ENCODE measurements at places on chromosomes 2 and 18. TPM values are rescaled to one million over a fixed set of nuclear protein-coding genes. Genes with fewer than 3 reads are reported as not detected.

LONRF2 gene
- total RNA-seq, result 0.19 TPM

CLEC4F gene
- 0.18 TPM for total RNA-seq

SLC4A3 gene
- 2.0 TPM for total RNA-seq

MRPL19 gene
- 42.4 TPM for total RNA-seq

AGXT gene
- total RNA-seq, result not detected

DNA sequence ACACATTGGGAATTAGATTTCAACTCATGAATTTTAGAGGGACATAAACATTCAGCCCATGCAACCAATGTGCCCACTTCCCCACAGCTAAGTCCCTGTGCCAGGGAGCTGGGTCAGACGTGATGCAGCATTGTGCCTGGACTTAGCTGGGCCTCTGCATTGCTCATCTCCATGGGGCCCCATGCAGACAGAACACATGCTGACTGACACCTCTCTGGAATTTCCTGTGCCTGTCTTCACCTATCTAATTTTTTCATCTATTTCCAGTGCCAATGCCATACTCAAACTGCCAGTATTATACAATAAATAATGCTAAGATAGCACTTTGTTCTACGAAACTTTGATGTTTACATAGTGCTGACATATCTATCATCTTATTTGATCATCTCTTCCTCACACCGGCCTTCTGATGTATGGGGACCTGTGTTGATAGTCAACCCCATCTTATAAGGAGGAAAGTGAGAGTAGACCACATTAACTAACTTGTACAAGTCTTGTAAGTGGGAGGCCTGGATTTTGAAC lies 92.2 kb downstream of the CDC42EP3 start:
- no peak for DNase-seq

- DNase-seq, result no peak
Measured at GRCh38 chr2:80473796-80474195, 169.2 kb upstream of the LRRTM1 start.

DNA sequence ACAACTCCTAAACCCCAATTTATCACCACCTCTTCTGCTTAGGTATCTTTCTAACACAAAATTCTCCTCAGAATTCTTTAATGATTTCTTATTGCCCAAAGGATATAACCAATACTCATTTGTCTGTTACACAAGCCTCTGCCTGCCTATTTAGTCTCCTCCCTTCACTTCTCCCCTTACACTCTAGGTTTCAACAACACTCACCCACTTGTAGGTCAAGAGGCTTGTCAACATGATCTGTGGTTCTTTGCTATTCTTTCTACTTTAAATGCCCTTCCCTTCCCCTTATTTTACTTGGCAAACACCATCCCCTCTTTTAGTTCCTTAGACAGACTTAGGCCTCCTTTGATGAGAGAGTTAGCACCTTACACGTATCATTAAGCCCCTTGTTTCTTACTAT lies 69.0 kb upstream of the C2orf15 start:
- DNase-seq, result no peak

GRCh38 chr2:238345297-238345968 lies 25.1 kb downstream of the TRAF3IP1 start:
- no peak for DNase-seq

- DNase-seq, result no peak
Measured at GRCh38 chr2:66164470-66164869, 270.5 kb upstream of the MEIS1 start.

All from glomerular endothelial cell (primary cell).